ENCODE measurements at places on chromosomes 4 and X.

- DNase-seq = no peak
These were observed 39.0 kb downstream of the PTTG2 start for GRCh38 chr4:37999000-37999716.

DNA sequence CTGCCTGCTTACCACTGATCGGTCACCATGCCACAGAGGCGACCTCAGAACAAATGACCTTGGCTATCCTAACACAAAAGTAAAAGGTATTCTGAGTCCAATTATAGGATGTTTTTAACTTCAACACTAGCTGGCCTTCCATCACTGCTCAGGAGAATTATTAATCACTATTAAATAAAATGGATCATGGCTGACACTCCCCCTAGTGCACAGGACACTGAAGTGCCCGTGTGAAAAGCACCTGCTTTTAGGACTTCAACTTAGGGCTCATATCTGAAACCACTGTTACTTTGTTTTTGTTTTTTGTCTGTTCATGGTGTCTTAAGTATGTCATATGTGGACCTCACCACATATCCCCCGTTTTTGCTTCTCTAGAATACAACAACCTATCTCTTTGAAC lies 33.9 kb downstream of the STX18 start:
- DNase-seq = peak; percentile 9

GRCh38 chr4:87541521-87541920 lies 12.3 kb upstream of the SPARCL1 start:
- no peak for DNase-seq

DNA sequence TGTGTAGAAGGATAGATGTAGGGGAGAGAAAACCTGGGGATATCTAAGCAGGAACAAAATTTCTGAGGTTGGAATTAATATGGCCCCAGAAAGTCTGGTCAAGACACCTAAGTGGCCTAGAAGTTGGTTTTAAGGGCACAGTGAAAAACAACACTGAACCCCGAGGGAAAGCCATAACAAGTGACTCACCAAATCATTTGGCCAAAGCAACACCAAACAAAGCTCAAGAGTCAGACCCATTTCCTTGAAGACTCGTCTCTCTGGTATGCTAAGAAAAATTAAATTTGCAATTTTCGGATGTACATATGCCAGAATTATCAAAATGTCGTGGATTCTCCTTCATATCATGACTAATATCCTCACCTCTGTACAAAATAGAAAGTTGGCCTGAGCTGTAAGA lies 162.9 kb downstream of the SMIM20 start:
- no peak for DNase-seq

DNA sequence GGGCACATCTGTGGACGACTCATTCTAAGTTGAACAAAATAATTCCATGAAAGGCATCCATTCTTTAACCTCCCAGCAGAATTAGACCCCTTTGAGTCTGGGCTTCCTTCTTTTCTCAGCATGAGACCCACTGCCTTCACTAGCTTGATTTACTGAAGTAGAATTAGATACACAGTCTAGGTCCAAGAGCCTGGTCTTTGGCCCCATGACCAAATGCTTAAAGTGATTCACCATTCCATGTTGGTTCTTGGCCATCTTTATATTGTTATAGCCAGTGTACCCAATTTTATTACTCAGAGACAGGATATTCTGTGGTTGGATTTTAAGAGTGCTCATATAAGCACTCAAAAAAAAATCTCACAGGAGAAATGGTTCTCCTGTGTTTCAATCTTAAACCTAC lies 155.3 kb upstream of the GPC4 start:
- no peak for DNase-seq

DNA sequence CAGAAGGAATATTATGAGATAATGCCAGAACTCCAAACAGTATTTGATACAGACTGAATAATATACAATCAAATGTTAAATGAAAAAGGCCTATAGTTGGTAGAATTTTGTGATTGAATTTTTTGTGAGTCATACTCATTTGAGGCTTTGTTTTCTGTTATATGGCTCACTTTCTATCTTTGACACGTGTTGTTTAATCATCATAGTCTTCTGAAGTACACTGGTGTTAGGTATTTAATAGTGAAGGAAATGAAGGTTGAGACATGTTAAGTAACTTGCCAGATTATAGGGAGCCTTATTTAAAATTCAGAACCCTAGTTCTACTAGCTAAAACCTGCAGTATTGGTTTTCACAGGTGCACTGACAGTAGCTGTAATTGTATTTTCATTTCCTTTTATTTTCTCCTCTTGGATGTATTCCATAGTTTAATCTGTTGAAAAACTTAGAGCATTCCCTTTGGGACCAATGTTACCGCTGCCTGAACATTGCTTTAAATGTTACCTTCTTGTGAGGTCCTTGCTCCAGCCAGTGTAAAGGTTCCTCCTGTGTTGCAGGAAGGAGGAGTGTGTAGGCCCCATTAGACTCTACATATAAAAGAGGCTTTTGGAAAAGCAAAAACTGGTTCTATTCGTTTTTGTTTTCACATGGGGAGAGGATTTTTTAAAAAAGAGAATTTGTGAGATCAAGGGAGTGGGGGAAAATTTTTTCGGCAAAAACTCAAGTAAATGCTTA lies 224.1 kb downstream of the ARHGAP10 start:
- DNase-seq = no peak

DNA sequence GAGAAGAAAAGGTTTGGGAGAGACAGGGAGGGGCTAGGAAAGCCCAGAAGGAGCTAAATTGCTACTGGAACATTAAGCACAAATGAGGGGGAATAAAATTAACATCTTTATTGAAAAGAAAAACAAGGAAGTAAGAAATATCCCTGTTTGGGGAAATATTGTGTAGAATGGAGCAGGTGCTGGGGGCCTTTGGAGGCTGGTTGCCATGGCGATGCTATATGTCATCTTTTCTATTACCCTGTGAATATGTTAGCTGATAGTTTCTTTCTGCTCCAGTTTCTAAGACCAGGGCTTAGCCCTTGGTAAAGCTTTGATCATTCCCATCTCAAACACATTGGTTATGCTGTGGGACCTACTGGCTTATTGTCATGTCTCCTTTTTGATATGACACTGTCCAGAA lies 28.7 kb downstream of the TMEM31 start:
- no peak for DNase-seq

GRCh38 chr4:101420661-101421060 lies 73.3 kb upstream of the PPP3CA start:
- DNase-seq = no peak

DNA sequence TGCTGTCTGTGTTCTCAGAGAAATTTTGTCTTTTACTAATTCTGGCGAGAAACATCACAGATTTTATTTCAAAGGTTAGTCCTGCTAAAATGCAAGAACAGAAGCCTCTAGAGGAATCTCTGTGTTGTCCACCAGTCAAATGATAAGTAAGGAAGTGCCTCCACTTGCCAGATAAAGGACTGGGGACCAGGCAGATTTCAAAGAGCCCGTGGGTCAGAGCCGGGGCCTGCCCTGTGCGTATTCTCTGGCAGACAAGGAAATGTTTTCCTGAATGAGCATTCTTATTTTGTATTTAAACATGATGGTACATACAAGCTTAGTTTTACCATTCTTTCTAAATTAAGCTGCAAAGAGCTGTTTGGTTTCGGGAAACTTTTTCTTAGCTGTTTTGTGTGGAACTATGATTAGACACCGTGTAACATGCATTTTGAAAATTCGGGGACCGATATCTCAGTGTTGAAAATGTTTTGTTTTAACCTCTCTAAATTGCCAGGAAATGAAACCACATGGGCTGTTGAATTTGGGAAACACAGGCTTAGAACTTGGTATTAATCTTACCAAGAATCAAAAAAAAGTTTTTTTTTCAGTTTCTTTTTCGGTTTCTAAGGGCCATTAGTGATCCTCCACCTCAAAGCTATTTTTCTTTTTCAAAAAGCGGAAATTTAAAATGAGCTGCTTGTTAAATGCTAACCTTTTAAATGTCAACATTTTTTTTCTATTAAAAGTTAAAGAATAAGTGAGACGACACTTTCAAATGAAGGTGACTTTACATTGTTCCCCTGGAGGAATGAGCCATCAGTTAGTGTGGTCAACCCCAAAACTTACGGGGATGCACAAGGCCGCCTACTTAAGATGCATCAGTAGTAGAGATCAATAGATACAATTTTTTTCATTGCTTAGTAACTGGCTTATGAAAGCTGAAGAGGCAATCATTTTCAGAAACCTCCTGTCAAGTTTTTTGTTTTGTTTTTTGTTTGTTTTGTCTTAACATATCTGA lies 89.6 kb upstream of the MTM1 start:
- no peak for DNase-seq

GRCh38 chrX:149881081-149881711 lies at the start of gene MAGEA8:
Gene MAGEA8, plus strand, starts transcription at chrX:149881183. Its CDS starts 3,090 bp downstream, at chrX:149884273.
- DNase-seq = peak; percentile 2

GRCh38 chr4:62226082-62226481 lies 1026.0 kb downstream of the ADGRL3 start:
- DNase-seq = no peak

- DNase-seq = no peak
These were observed 24.9 kb downstream of the CD99L2 start for GRCh38 chrX:150873616-150874015.

GRCh38 chrX:117376460-117376859 lies 740.1 kb downstream of the KLHL13 start:
- no peak for DNase-seq

DNA sequence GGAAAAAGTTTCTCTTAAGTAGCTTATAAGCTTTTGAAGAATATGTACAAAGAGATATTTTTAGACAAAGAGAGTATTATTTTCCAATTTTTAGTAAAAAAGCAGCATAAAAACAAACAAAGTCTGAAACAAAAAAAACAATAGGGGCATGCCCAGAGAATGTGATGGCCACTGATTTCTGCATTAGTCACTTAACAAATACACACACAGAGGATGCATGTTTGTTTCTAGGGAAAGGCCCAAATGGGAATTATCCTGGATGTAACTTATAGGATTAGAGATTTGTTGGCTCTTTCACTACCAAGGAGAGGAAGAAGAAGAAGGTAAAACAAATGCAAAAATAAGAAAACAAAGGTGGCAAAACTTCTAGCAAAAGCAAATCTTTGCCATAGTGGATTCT lies 95.9 kb upstream of the SCOC start:
- no peak for DNase-seq

- no peak for DNase-seq
These were observed 33.0 kb downstream of the TACC3 start for GRCh38 chr4:1754336-1754735.

- DNase-seq = no peak
These were observed 57.3 kb downstream of the STOX2 start for GRCh38 chr4:183962419-183962818.

DNA sequence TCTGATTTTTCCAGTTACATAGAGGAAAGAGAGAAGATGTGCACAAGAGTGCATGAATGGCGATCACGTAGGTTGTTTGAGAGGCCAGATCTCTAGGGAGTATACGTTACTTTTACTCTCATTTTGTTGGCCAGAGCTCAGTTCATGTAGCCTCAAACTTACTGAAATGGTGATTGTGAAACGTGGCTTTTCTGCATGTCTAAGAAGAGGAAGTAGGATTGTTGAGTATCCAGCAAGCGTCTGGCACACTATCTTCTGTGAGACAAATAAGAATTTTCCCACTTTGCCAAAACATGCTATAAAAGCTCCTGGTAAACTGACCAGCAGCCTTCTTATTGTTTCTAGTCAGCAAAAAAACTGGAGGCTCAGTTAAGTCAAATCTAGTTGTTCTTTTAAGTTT lies 264.5 kb upstream of the EMCN start:
- no peak for DNase-seq

GRCh38 chr4:18675586-18676525 lies 654.3 kb upstream of the LCORL start:
- DNase-seq = no peak

GRCh38 chrX:48540480-48540879 lies 966 bp downstream of the TBC1D25 start:
- DNase-seq = no peak

DNA sequence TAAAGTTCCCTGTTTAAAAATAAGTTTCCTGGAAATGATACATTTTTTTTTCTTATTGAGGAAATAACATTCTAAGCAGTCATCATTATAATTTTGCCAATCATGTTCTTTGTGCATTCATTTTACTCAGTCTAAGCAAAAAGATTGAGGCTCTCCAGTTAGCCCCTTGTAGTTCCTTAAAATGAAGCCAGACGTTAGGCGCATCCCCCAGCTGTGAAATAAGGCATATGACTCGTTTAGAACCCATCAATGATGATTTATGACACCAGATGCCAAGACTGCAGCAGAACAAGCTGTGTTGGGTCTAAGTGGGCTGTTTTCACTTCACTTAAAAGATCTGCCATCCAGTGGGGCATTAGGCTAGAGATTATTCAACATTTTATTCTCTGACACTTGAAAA lies 17.0 kb downstream of the PDGFC start:
- DNase-seq = peak; percentile 69

GRCh38 chrX:155767876-155768769 lies 113.0 kb upstream of the VAMP7 start:
- no peak for DNase-seq

DNA sequence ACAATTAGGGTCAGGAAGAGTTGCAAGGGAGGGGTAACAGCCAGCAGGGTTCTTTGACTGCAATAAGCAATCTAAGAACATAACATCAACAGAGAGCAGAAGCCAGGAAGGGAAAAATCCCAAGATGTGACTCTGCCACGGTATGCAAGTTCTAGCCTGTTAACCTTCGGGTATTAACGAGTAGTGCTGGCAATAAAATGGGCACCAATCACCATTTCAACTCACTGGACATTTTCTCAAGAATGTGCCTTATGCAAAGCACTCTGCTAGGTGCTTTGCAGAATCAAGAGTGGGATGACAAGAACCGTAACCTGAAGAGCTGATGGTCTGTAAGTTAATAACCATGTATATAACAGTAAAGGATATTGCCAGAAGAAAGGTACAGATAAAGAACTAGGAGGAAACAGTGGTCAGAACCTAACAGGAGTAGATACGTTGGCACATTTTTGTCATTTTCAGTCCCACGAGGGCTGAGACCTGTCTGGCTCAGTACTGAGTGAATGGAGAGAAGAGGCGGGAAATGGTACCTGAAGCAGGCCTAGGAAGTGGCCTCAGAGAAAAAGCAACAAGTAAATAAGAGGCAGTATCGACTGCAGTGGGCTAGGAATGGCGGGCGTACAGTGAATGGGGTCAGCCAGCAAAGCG lies 2.7 kb downstream of the ELOVL6 start:
- peak; percentile 38 for DNase-seq

DNA sequence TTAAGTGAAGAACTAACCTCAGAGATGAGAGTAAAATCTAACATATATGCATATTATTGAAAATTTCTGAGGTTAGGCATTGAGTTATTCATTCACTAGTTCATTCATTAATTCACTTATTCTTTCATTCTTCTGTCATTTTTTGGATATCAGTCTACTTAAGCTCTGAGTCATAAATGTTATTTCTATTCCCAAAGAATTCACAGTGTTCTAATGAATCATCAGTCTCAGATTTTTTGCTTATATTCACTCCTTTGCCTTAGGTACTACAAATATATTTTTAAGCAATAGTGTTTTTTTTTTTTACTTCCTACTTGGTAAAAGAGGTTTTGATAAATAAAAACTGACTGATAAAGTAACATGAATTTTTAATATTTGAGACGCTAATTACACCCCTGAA lies 95.2 kb upstream of the DKK2 start:
- DNase-seq = no peak
